Omental fat pad (tissue), 4 donors: ENCODE measurements at places on chromosomes 12 and 14.

GRCh38 chr14:64594438-64594837 is 44.7 kb downstream of the PPP1R36 start:
- DNase-seq = no peak

- no peak for DNase-seq
Measured at GRCh38 chr12:71426300-71427047, 13.1 kb upstream of the LGR5 start.

GRCh38 chr12:113772505-113773030 is 193.6 kb downstream of the RBM19 start:
- no peak for DNase-seq

- no peak for DNase-seq
Measured at GRCh38 chr12:10901427-10901826, 7.9 kb downstream of the TAS2R13 start.

DNA sequence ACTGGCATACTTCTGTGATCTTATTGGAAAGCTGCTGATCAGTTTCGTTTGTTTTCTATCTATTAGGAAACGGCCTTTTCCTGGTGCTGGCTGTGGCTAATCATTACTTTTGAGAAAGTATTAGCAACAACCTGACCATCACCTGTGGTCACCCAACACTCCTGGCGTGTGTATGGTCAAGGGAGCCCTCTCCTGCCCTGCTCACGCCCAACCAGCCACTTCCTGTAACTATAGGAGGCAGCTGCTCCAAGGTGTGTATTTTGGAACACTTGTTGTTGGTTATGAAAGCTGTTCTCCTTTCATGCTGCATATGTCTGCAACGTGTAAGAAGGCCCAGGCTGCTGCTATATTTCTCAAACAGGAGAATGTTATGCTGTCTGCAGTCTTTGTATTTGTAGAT is 1582.8 kb downstream of the AACS start:
- DNase-seq = no peak

- no peak for DNase-seq
Measured at GRCh38 chr14:22656945-22657731, 13.0 kb upstream of the OR6J1 start.

GRCh38 chr12:80041692-80042091 is 57.6 kb upstream of the OTOGL start:
- DNase-seq = no peak

DNA sequence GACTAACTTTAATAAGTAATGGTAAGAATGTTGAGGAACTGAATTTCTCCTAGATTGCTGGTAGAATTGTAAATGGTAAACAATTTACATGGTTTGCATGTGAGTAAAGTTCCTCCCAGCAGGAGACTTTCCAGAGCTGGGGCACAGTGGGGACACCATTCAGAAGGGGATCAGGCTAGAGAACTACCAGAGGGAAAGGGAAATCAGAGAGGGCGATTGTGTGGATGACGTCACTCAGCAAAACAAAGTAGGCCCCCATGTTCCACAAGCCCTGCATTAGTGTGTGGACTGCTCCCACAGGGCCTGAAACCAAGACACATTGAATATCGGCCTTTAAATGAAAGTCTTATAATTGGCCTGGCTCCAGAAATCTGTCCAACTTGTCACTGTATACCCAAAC is 9.5 kb downstream of the RNASE11 start:
- no peak for DNase-seq

GRCh38 chr14:69204753-69205152 is 13.5 kb downstream of the EXD2 start:
- DNase-seq = no peak

- DNase-seq = no peak
Measured at GRCh38 chr14:103770902-103771301, 55.3 kb downstream of the ZFYVE21 start.

DNA sequence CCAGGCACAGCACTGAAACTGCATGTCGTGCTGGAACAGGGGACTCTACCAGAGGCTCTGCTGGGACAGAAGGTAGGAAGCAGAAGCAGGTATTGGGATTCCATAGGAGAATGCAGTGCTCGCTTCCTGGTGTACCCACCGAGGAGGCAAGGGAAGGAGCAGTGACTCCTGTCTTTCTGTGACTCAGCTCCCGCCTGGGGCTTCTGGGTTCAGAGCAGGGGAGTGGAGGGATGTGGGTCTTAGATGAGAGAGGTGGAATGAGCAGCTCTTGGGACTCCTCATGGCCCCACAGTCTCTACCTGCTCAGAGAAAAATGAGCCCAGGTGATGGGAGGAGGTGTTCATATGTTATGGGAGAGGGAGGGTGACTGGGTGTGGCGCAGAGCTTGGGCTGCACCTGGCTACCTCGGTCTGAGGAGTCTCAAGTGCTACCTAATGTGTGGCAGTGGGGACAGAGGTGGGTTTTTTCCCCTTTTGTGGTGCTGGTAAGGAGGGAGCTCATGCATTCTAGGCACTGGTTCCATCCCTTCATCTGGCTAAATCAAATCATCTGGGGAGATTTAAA is 26.3 kb downstream of the WNT5B start:
- DNase-seq = no peak

DNA sequence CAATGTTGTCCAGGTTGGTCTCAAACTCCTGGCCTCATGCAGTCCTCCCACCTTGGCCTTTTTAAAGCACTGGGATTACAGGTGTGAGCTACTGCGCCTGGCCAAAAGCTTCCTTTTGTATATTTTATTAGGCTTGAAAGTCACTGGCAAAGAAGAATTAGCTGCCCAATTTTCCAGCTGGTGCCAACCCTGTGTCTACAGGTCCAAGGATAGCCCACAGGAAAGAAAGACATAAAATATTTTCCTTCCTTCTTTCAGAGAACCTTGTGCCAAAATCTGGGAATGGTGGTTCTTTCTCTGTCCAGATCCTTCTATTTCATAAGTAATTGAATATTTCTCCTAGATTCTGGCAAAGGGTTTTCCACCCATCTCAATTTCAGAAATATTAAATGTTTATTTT is 84.1 kb downstream of the NUMB start:
- DNase-seq = no peak

GRCh38 chr14:99249389-99249788 is 22.6 kb downstream of the BCL11B start:
- no peak for DNase-seq

GRCh38 chr12:106071686-106072085 is 67.1 kb downstream of the NUAK1 start:
- DNase-seq = no peak

GRCh38 chr12:51687614-51688013 is 96.6 kb downstream of the SCN8A start:
- no peak for DNase-seq

DNA sequence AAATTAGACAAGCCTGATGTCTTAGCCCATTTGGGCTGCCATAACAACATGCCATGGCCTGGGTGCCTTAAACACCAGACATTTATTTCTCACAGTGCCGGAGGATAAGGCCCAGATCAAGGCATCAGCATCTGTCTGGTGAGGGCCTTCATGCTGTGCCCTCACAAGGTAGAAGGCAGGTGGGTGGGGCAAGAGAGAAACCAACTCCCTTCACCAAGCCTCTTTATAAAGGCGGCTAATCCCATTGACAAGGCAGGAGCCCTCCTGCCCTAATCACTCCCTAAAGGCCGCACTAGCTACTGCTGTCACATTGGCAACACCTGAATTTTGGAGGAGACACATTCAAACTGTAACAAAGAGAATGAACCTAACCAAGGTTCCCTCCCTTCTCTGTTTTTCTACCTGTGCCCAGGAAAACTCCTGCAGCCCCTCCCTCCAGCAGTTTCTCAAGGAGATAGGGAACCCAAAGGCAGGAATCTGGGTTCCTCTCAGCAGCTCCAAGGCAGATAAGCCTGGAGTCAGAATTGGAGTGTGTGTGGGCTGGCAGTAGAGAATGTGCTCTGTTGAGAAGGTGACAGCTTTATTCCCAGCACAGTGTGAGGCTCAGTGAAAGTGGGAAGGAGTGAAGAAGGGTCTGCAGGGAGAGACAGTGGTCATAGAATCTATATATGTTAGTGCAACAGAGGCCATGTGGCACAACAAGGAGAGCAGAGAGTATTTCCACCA is 21.7 kb upstream of the GPATCH2L start:
- no peak for DNase-seq

- no peak for DNase-seq
Measured at GRCh38 chr12:82638324-82638723, 48.4 kb upstream of the TMTC2 start.

DNA sequence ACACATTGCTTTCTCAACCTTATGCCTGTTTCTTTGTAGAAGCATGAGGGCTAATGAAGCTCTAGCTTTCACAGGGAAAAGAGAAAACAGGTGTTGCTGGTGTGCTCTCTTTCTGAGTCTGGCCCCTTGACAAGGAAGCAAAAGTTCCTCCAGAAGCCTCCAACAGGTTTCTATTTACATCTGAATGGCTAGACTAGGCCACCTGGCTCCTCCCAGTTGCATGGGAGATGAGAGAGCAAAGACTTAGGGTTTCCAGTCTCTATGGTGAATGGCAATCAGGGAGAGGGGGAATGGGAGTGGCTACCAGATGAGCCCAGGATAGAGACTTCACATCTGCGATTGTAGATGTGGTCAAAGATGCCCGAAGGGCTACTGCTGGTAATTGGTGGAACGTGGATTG is 138.1 kb upstream of the PLXNC1 start:
- no peak for DNase-seq

DNA sequence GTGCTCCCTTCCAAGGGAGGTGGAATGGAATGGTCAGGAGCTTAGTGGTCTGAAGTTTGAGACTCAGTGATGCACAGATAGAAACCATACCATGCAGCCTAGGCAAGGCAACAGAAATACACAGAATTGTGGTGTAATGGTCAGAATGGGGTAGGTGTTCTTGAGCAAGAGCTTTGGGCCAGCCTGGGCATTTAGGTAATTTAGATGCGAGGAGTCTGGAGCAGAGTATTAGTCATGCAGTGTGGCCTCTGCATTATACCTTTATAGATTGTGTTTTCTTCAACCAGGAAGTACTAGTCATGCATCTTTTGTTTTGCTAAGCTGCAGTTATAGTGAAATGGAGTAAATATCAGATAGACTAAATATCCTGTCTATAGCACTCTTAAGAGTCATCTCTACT is 118.3 kb downstream of the DAAM1 start:
- no peak for DNase-seq

- DNase-seq = no peak
Measured at GRCh38 chr12:102903337-102904007, 13.6 kb downstream of the PAH start.

GRCh38 chr14:103066399-103066798 is 9.1 kb upstream of the CDC42BPB start:
- DNase-seq = no peak

DNA sequence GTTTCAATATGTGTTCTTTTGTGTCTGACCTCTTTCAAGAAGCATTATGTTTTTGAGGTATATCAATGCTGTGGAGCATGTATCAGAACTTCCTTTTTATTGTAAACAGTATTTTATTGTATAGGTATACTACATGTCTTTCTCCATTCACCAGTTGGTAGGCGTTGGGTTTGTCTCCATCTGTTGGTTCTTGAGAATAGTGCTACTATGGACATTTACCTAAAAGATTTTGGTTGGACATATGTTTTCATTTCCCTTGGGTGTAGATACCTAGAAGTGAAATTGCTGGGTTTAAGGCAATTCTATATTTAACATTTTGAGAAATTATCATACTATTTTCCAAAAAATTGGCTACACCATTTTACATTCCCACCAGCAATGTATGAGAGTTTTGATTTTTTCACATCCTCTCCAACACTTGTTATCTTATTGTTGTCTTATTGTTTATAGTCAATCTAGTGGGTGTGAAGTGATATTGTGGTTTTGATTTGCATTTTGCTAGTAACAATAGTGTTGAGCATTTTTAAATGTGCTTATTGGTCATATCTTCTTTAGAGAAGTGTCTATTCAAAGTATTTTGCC is 409.2 kb downstream of the IPO8 start:
- DNase-seq = no peak

DNA sequence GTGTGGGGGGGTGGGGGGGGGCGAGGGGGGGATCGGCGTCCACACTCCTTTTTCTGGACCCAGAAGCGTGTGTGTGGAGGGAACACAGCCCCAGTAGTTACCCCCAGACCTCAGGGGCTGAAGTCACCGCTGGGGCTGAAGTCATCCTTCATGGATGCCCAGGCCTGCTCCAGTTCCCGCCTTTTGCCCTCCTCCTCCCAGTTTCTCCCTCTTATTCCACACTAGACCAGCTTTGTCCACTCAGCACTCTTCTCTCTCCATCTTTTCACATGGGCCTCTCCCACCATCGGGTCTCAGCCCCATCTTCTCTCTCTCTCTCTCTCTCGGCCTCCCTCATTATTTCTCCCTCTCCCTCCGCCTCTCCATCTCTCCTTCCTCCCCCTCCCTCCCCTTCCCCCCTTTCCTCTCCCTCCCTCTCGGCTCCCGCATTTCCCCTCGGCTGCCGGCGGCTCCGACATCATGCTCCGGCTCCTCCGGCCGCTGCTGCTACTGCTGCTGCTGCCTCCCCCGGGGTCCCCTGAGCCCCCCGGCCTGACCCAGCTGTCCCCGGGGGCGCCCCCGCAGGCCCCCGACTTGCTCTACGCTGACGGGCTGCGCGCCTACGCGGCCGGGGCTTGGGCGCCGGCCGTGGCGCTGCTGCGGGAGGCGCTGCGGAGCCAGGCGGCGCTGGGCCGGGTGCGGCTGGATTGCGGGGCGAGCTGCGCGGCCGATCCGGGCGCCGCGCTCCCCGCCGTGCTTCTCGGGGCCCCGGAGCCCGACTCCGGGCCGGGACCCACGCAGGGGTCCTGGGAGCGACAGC is at the start of gene P3H3:
P3H3 (plus strand) TSS at position 426 of the 799 bp plus-strand sequence; CDS start at position 460, 34 bp downstream.
- DNase-seq = no peak

DNA sequence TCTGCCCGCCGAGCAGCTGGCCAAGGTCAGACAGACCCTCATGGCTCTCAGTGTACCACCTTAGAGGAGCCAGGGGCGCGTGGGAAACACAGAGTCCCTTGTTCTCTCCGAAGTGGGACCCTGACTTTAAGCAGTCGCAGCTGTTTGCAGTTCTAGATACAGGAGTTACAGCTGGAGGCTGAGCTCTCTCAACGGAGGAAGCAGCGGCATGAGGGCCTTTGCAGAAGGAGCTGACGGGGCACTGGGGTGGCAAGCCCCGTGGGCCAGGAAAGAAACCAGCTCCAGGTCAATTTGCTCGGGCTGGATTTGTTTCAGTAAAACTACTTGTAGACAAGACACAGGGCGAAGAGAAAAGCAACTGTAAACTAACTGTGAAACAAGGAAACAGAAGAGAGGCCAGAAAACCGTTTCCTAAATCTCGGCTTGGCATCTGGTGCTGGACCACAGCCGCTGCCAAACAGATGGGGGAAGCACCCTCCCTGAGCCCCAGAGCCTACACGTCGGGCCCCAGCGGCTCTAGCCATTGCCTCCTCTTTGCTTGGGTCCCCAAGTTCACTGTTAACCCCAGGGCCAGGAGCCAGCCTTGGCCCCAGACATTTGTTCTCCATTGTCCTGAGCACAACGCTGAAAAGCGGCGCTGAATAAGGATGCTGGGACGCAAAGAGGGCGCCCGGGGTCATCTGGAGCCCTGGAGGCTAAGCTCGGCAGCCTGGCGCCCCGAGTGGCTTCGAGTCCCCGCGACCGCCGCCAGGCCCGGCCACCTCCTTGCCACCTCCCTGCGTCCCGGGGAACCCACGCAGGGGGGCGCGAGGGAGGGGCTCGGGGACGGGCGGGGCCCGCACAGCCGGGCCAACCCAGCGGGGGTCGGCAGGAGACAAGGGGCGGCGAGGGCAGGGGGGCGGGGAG is 914 bp upstream of the PACS2 start:
- no peak for DNase-seq
